ENCODE measurements at places on chromosomes 1 and 21. TPM values are rescaled to one million over a fixed set of nuclear protein-coding genes. Genes with fewer than 3 reads are reported as not detected.

The PKP1 gene
- total RNA-seq, result 0.92 TPM

The OLIG2 gene
- total RNA-seq, result 51.4 TPM

The DCST2 gene
- 0.46 TPM for total RNA-seq

The FGGY gene
- total RNA-seq, result 24.9 TPM

The TMCO1 gene
- 64.1 TPM for total RNA-seq

The CA6 gene
- not detected for total RNA-seq

The ZMYND12 gene
- 1.6 TPM for total RNA-seq

The CLDN17 gene
- not detected for total RNA-seq

The ZYG11A gene
- 0.92 TPM for total RNA-seq

The LY9 gene
- total RNA-seq, result not detected

The DYNLT4 gene
- total RNA-seq, result not detected

The FNDC7 gene
- total RNA-seq, result not detected

The PODN gene
- total RNA-seq, result 1.2 TPM

The CR1L gene
- not detected for total RNA-seq

The KCNJ6 gene
- 14.8 TPM for total RNA-seq

The CELA3A gene
- total RNA-seq, result not detected

The KIAA1614 gene
- total RNA-seq, result 2.3 TPM

The IL12RB2 gene
- 3.5 TPM for total RNA-seq

The MYCL gene
- 8.8 TPM for total RNA-seq

The S100A8 gene
- 13.1 TPM for total RNA-seq
